ENCODE measurements at places on chromosomes 5 and 9. TPM values are rescaled to one million over a fixed set of nuclear protein-coding genes. Genes with fewer than 3 reads are reported as not detected.

GRCh38 chr5:168931638-168932345, 352.6 kb upstream of the PANK3 start:
- no peaks in the 10 kb centered on the region for H3K36me3 ChIP-seq
- H3K27ac ChIP-seq, result no peak overlapping the region
- no peak for DNase-seq
- H3K27me3 ChIP-seq, result no peaks in the 10 kb centered on the region
- H3K4me3 ChIP-seq, result no peak overlapping the region
- H3K4me1 ChIP-seq, result no peaks in the 10 kb centered on the region

GRCh38 chr5:138647261-138647788, 72.1 kb upstream of the HSPA9 start:
- no peak overlapping the region for H3K4me3 ChIP-seq
- no peaks in the 10 kb centered on the region for H3K36me3 ChIP-seq
- H3K27ac ChIP-seq, result no peak overlapping the region
- peaks cover 29% of the 10 kb centered on the region for H3K4me1 ChIP-seq
- no peaks in the 10 kb centered on the region for H3K27me3 ChIP-seq

GRCh38 chr5:68432682-68433081, 217.1 kb downstream of the PIK3R1 start:
- no peak for DNase-seq
- H3K4me1 ChIP-seq, result peaks cover 42% of the 10 kb centered on the region
- no peaks in the 10 kb centered on the region for H3K27me3 ChIP-seq

- DNase-seq, result no peak
- no peaks in the 10 kb centered on the region for H3K27me3 ChIP-seq
- no peak overlapping the region for H3K27ac ChIP-seq
- no peaks in the 10 kb centered on the region for H3K4me1 ChIP-seq
- H3K36me3 ChIP-seq, result no peaks in the 10 kb centered on the region
Observed at GRCh38 chr9:129509533-129509928, 111.4 kb downstream of the C9orf50 start.

- H3K4me3 ChIP-seq, result no peak overlapping the region
- no peaks in the 10 kb centered on the region for H3K4me1 ChIP-seq
- H3K36me3 ChIP-seq, result no peaks in the 10 kb centered on the region
Observed at GRCh38 chr5:77239126-77239741, 28.8 kb downstream of the PDE8B start.

DNA sequence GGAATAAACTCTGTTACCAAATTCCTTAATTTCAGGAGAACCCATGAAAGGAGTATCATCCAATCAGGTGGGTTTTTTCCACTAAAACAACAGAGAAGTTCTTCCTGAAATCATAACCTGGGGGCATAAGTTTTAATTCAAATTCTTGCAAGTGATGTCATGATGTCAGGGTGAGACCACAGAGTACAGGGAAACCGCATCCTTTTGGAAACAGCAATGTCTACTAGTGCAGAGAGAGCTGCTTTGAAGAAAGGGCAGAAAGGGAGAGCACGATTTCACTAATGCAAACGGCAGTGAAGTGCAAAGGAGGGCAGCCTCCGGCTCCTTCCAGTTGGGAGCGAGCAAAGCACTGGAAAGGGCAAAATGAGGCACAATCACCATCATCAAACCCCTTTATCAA, 20.6 kb upstream of the CMBL start:
- no peak overlapping the region for H3K27ac ChIP-seq
- H3K36me3 ChIP-seq, result no peaks in the 10 kb centered on the region
- peaks cover 13% of the 10 kb centered on the region for H3K27me3 ChIP-seq
- H3K4me1 ChIP-seq, result peaks cover 10% of the 10 kb centered on the region

GRCh38 chr5:34685485-34686165, 29.5 kb downstream of the RAI14 start:
- no peak overlapping the region for H3K4me3 ChIP-seq
- no peaks in the 10 kb centered on the region for H3K36me3 ChIP-seq
- H3K27ac ChIP-seq, result no peak overlapping the region
- H3K4me1 ChIP-seq, result no peaks in the 10 kb centered on the region

GRCh38 chr9:104765138-104765537, 1.2 kb downstream of the NIPSNAP3B start:
- DNase-seq, result no peak
- no peak overlapping the region for H3K27ac ChIP-seq
- H3K27me3 ChIP-seq, result no peaks in the 10 kb centered on the region

GRCh38 chr9:128103589-128103962, 24.0 kb downstream of the PTGES2 start:
- peaks cover 9% of the 10 kb centered on the region for H3K36me3 ChIP-seq
- peaks cover 69% of the 10 kb centered on the region for H3K4me1 ChIP-seq
- H3K27me3 ChIP-seq, result no peaks in the 10 kb centered on the region
- H3K4me3 ChIP-seq, result no peak overlapping the region
- H3K27ac ChIP-seq, result peak overlapping the region; percentile 44

DNA sequence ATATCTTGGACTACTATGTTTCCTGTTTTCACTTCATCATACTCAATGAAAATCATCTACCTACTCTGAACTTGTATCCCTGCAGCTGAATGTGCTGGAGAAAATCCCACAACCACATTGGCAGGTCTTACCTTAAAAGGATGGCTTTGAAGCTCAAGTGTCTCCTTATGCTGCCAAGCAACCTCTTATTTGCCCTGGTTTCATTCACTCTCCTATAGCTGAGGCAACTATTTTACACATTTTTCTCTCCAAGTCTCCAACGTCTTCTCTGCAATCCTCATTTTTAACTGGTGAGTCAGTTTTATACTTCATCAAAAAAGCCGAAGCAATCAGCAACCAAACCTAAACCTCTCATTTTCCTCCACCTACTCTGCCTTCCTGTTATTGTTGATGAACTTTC, 49.7 kb downstream of the POU4F3 start:
- H3K4me3 ChIP-seq, result no peak overlapping the region
- H3K27me3 ChIP-seq, result no peaks in the 10 kb centered on the region
- no peak overlapping the region for H3K27ac ChIP-seq
- no peak for DNase-seq
- H3K36me3 ChIP-seq, result no peaks in the 10 kb centered on the region

GRCh38 chr5:8611067-8611466, 742.1 kb downstream of the MTRR start:
- no peak overlapping the region for H3K27ac ChIP-seq
- no peak for DNase-seq
- H3K4me1 ChIP-seq, result no peaks in the 10 kb centered on the region
- no peaks in the 10 kb centered on the region for H3K27me3 ChIP-seq
- H3K36me3 ChIP-seq, result no peaks in the 10 kb centered on the region

DNA sequence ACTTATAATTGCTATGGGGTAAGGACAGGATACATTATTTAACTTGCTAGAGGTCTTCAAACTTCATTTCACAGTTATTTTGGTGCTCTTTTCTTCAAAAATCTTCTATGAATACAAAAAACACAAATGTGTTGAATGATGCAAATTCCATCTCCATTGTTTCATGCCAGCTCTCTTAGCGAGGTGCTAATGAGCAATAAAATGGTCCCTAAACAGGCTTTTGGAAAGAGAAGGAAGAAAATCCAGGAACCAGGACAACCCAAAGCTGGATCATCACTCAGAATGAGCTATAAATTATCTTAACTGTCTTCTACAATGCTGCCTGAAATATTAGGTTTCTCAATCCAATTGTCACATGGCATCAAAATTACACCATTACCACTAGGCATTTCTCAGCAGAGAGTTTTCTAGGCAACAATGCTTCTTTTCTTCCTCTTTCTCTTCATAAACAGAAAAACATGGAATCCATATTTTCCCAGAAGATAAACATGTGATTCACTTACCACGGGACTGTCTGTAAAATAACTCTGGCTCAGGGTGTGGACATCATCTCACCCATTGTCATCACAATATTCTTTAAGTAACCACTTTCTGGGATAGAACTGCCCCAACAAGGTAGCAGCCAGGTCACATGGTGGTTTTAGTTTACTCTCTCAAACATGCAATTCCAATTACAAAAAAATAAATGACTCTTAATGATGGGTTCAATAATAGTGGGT, 249.4 kb downstream of the NPR3 start:
- DNase-seq, result no peak
- H3K4me3 ChIP-seq, result no peak overlapping the region
- H3K4me1 ChIP-seq, result no peaks in the 10 kb centered on the region
- no peak overlapping the region for H3K27ac ChIP-seq
- no peaks in the 10 kb centered on the region for H3K27me3 ChIP-seq

DNA sequence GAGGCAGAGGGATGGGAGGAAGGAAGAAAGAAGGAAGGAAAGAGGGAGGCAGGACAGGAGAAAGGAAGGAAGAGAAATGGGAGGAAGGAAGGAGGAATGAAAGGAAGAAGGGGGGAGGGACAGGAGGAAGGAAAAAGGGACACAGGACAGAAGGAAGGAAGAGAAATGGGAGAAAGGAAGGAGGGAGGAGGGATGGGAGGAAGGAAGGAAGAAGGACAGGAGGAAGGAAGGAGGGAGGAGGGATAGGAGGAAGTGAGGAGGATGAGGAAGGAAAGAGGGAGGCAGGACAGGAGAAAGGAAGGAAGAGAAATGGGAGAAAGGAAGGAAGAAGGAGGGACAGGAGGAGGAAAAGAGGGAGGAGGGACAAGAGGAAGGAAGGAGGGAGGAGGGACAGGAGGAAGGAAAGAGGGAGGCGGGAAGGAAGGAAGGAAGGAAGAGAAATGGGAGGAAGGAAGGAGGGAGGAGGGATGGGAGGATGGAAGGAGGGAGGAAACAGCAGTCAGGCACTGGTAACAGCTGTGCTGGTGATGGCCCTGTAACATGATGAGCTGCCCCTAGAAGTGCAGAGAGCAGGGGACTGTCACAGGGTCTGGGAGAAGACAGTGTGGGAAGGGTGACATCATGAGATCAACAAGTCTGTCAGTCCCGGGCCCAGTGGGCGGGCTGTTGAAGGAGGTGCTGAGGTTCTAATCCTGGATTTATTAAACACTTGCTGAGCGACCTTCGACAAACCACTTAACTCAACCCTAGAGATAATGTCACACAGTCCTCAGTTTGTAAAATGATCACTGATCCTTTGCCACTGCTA, 10.7 kb upstream of the IRX1 start:
- DNase-seq, result no peak
- H3K27me3 ChIP-seq, result peaks cover 9% of the 10 kb centered on the region
- no peak overlapping the region for H3K4me3 ChIP-seq
- no peak overlapping the region for H3K27ac ChIP-seq

GRCh38 chr5:38546691-38547146, 9.7 kb downstream of the LIFR start:
- H3K4me1 ChIP-seq, result peaks cover 22% of the 10 kb centered on the region

DNA sequence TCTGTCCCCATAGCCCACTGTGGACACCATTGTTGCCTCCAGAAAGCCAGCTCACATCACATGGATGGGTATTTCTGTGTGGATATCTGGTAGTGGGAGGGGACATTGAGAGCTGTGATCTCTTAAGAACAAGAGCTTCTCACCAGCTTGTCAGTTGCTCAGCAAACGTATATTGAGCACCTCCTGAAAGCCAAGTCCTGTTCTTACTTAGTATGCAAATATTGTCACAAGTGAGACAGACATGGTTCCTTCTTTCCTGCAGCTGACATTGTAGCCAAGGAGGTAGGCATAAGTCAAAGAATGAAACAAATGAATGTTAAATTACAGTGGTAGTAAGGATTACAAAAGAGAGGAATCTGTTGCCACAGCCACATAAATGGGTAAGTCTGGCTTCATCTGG, 3.8 kb downstream of the TCOF1 start:
- H3K36me3 ChIP-seq, result peaks cover 2% of the 10 kb centered on the region
- no peaks in the 10 kb centered on the region for H3K27me3 ChIP-seq
- H3K27ac ChIP-seq, result no peak overlapping the region

DNA sequence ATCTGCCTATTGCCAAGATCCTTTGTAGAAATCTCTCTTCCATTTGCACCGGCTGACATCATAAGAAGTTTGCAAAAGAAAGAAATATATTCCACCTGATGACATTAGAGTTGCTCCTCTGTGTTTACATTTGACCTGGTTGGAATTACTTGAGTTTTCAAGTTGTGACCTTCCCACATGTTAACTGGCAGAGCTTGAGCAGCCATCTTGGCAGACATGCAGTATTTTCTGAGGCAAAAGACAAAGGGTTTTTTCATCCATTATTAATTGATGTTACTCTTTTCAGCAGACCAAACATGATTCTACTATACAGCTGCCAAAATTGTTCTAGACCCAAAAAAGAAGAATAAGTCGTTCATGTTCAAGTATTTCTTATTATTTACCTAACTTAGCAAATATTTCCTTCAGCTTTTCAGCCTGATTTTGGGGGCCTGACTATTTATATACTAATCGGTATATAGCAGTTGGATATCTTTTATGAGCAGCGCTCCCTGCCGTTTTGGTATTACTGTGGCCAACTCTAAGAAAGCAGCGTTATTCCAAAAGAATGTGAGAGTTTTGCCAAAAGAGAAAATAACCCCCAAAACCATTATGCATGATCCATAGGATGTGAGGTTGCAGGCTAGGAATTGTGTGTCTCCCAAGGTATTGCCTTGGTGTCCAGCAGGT, 212.9 kb downstream of the PBX3 start:
- H3K27ac ChIP-seq, result no peak overlapping the region
- no peak for DNase-seq
- peaks cover 10% of the 10 kb centered on the region for H3K36me3 ChIP-seq
- no peak overlapping the region for H3K4me3 ChIP-seq
- no peaks in the 10 kb centered on the region for H3K27me3 ChIP-seq
- H3K4me1 ChIP-seq, result no peaks in the 10 kb centered on the region

GRCh38 chr5:73443829-73444498, 4.6 kb downstream of the FOXD1 start:
- no peak overlapping the region for H3K4me3 ChIP-seq
- H3K36me3 ChIP-seq, result no peaks in the 10 kb centered on the region
- H3K27me3 ChIP-seq, result peaks cover 84% of the 10 kb centered on the region
- H3K4me1 ChIP-seq, result peaks cover 17% of the 10 kb centered on the region
- DNase-seq, result no peak

DNA sequence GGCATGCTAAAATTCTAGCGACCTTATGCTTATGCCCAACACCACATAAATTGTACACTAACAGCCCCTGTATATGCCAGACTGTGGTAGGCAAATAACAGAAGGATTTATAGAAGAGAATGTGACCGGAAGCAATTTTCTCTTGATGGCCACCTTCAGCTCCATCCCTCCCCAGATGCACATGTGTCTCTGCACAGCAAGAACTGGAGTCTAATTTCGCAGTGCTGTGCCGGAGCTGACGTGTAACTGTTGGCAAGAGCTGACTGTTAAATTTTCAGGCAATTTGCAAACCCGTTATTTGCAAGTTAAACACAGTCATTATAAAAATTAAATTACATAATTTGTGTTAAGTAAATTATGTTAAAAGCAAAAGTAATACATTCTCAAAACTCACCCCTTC, 48.4 kb downstream of the PCA3 start:
- DNase-seq, result no peak
- H3K4me3 ChIP-seq, result no peak overlapping the region
- H3K27ac ChIP-seq, result no peak overlapping the region
- no peaks in the 10 kb centered on the region for H3K4me1 ChIP-seq
- no peaks in the 10 kb centered on the region for H3K27me3 ChIP-seq

The GNE gene
- 16.7 TPM for total RNA-seq

The SPOUT1 gene
- 40.0 TPM for total RNA-seq

The LHX6 gene
- total RNA-seq, result 0.40 TPM

The DRD1 gene
- total RNA-seq, result 0.15 TPM

The THBS4 gene
- total RNA-seq, result 0.52 TPM

The NUTM2F gene
- total RNA-seq, result not detected

The IL17B gene
- total RNA-seq, result not detected
